ENCODE measurements at places on chromosomes 5 and 9. TPM values are rescaled to one million over a fixed set of nuclear protein-coding genes. Genes with fewer than 3 reads are reported as not detected.

Gene NTRK2
- total RNA-seq, result 272 TPM

Gene CCNI2
- 1.8 TPM for total RNA-seq

Gene HRCT1
- not detected for total RNA-seq

Gene PHF24
- 45.2 TPM for total RNA-seq

Gene MRPL50
- 45.7 TPM for total RNA-seq

Gene CATSPER3
- total RNA-seq, result 0.23 TPM

Gene LURAP1L
- total RNA-seq, result 4.6 TPM

Gene B4GALT7
- total RNA-seq, result 18.9 TPM

Gene ATG12
- total RNA-seq, result 72.7 TPM

Gene PCDHGA4
- 12.5 TPM for total RNA-seq

Gene PCDHB3
- 13.6 TPM for total RNA-seq

Gene ANKDD1B
- 1.6 TPM for total RNA-seq

Gene GRM6
- 0.23 TPM for total RNA-seq

Gene SLC4A9
- 0.23 TPM for total RNA-seq

Gene SLC34A3
- not detected for total RNA-seq

Gene UAP1L1
- 0.69 TPM for total RNA-seq

Gene SYK
- total RNA-seq, result 4.2 TPM

Gene GRIA1
- 141 TPM for total RNA-seq

Gene KIF20A
- 7.6 TPM for total RNA-seq

Gene FBP1
- 1.2 TPM for total RNA-seq

Gene TNFSF15
- total RNA-seq, result 0.23 TPM

Gene TUBB4B
- total RNA-seq, result 213 TPM

Gene BTNL8
- not detected for total RNA-seq

Gene KCNIP1
- 51.2 TPM for total RNA-seq

Gene SLCO6A1
- total RNA-seq, result not detected

Gene FOXD1
- total RNA-seq, result 2.1 TPM

Gene ZBED3
- 4.4 TPM for total RNA-seq

Gene MSX2
- 0.69 TPM for total RNA-seq

Gene TIMD4
- total RNA-seq, result 0.23 TPM

Gene AMACR
- total RNA-seq, result 16.1 TPM

Gene ANKRD18B
- 5.5 TPM for total RNA-seq

Gene NUTM2G
- not detected for total RNA-seq

Gene GPR150
- total RNA-seq, result 0.23 TPM

Gene SIT1
- total RNA-seq, result not detected

Gene BSPRY
- total RNA-seq, result 0.69 TPM

Gene SNCAIP
- total RNA-seq, result 48.2 TPM

Gene CCDC180
- total RNA-seq, result 16.1 TPM

Gene ZBTB43
- 131 TPM for total RNA-seq

Gene INSL4
- not detected for total RNA-seq

Gene AQP7
- total RNA-seq, result not detected

Gene HMMR
- 4.4 TPM for total RNA-seq

Gene CENPK
- total RNA-seq, result 12.0 TPM

Gene PSD2
- 36.9 TPM for total RNA-seq

Gene HAVCR1
- total RNA-seq, result 0.23 TPM

Gene POLR3G
- total RNA-seq, result 5.3 TPM

Gene SPINK4
- total RNA-seq, result not detected

Gene MARVELD2
- total RNA-seq, result 3.0 TPM

Gene NMUR2
- not detected for total RNA-seq

Gene PJA2
- total RNA-seq, result 361 TPM

Gene ANGPTL2
- 4.2 TPM for total RNA-seq

Gene ACER2
- 7.4 TPM for total RNA-seq

Gene PCDHGC3
- 69.0 TPM for total RNA-seq

Gene DMRT2
- total RNA-seq, result 0.23 TPM

Gene BHMT2
- total RNA-seq, result 1.2 TPM

Gene FAM221B
- total RNA-seq, result 0.23 TPM
